ENCODE measurements at places on chromosomes 6 and 20.

DNA sequence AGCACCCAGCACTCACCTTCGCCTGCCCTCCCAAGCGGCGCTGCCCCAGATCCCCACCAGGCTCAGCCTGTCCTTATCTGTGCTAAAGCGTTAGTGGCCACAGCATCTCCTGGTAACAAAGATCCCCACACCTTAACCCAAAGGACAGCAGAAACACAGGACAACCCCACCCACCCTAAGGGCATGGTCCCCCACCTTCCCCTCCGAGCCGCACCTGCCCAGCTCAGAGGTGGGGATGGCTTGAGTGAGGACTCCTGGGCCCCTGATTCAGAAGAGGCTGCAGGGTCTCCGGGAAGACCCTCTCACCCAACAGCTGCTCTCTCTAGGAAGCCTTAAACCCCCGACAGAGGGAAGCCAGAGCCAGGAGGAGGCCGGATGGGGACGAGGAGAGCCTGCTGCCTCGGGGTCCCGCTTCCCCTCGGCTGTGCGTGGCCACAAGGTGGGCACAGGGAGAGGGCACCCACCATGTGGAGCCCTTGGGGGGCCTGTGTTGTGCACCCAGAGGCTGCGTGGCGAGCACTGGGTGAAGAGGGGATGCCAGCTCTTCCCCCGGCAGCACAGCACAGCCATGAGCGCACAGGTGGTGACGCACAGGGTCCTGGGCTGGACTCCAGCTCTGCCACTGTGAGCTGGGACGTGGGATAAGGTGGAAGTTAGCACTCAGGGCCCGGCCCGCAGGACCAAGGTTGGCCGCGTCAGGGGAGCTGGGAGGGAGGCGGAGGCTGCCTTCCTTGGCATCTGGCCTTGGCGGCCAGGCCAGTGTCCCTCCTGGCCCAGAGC lies 31.9 kb upstream of the MRGBP start:
- DNase-seq: no peak

- DNase-seq: no peak
These were observed 681 bp downstream of the DIDO1 start for GRCh38 chr20:62925420-62926228.

DNA sequence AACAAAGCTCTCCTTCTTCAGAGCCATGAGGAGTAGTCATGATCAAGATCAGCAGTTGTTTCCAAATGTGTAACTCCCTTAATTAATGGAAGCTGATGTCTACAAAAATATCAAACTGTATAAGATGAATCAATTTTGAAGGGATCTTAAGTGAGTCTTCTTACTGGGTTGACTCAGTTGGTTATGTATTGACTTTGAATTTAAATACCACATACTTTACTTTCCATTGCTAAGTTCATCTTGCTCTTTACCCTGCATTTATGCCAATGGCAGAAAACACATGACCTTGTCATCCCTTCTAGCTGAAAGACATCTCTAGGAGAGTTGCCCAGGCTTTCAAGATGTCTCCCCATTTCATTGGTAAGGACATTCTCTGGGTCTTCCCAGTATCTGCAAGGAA lies 123.2 kb upstream of the STMND1 start:
- no peak for DNase-seq

DNA sequence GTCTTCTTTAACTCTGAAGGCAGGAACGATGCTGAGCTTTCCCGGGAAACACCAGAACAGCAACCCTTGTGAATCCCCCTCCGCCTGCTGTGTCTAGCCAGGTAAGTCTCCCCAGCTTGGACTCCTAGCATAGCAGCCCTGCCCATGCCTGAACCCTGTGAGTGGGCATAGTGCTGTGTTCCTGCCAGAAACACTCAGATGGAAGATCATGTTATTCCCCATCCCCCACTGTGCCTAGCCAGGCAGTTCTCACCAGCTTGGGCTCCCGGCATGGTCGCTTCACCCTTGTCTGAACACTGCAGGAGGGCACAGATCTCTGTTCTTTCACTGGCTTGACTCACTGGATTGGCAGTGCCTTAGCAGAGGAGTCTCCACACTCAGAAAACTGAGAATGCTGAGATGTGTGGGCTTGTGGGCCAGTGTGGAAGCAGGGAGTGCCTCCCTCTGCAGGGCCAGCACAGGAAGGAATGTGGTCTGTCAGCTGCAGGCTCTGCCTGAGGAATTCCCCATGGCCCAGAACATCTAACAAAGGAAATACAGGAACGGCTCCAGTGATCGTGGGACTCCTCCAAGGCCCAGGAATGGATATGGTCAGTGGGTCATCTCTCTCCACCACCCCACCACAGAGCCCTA lies 440.1 kb upstream of the ADGRB3 start:
- no peak for DNase-seq

DNA sequence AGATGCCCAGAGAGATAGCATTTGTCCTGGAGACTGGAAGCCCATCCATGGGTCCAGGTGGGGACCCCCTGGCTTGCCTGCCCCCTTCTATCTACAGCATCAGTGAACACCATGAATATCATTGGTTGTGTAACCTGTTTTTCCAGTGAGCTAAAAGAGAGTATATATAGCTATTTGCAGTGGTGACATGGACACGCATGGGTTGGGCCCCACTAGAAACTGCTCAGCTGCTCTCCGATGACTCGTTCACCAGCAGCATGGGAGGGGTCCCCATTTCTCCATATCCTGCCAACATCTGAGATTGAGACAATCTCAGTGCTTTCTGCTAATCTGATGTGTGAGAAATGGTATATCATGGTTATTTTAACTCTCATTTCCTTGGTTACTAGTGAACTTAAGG lies 4.0 kb upstream of the ZC3H12D start:
- no peak for DNase-seq

DNA sequence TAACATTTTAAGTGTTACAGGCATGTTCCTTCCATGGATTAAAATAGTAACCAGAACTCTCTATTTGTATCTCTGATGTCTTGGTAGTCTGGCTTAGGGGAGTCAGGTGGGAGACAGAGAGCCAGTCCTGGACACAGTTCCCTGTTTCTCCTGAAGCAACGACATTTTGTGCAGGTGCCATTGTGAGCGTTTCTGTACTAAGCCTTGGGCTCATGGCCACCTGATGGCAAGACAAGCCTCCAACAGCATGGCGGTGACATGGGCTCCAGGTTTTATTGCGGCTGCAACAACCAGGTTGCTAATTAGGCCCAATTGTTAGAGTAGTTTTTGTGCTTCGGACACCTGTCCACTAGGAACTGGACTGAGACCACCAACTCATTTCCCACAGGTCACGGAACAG lies 105.3 kb downstream of the PRDM13 start:
- DNase-seq: no peak

- DNase-seq: no peak
These were observed 665.7 kb upstream of the GJE1 start for GRCh38 chr6:141467041-141467440.

- DNase-seq: no peak
These were observed 145.4 kb downstream of the FOXA2 start for GRCh38 chr20:22438926-22439325.

DNA sequence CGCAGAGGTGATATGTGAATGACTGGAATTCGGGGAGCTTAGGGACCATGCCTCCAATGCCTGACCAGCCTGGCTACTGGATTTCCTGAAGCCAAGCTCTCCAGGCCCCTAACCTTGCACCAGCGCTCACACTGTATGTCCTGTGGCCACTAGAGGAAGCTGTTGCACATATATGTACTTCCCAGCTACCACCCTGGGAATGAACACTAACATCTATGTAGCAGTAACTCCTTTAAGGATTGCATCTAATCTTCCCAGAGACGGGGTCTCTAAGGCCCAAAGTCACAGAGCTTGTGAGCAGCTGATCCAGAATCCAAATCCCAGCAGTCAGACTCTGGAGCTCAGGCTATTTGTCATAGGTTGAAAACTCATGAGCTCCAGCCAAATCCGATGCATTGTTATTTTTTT lies 20.4 kb upstream of the BPIFB1 start:
- no peak for DNase-seq

DNA sequence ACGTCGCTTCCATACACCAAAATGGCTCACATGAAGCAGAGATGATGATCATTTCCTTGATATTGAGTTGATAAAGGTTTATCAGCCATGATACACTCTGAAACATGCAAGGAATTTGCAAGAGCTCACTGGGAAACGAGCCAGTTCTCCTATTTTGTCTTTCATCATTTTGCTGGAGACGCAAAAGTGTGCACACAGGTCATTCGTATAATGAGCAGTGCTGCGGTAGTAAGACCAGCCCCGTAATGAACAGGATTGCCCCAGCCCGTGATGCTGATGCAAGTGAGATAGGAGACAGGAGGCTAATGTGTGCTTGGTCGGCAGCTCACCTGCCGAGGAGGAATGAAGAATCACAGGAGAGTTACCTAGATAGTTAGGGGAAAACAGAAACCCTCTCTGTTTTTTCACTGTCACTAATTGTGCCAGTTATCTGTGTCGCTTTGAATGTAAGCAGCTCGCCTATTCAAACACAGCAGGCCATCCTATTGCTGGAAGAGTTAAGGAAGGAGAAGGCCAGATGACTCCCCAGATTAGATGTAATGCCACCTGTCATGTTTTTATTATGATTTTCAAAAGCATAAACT lies 391.8 kb downstream of the SAMD5 start:
- DNase-seq: no peak

DNA sequence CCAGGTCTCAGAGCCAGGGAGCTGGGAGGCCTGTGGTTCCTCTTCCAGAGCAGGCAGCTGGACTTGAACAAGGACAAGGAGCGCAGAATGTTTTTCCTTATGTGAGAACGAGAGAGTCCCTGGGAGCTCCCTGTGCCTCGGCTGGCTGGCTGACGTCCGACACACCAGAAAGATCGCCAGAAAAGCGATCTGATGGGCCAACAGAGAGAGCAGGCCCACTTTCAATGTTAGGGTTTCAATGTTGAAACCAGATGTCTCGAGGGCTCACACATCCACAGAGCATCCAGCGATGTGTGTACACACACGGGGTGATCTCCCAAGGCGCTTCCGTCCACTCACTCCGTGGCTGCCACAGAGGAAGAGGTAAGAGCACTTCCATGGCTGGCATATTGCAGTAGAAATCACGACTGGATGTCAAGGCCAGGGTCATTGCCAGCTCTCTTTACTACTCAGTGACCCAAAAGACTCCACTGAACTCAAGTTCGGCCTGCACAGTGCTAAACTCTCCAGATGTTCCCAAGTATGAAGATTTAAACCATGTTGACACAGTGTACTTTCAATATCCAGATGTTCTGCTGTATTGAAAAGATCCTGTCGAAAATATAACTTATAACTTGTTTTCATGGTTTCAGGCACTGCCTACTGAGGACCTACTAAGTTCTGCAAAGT lies 70.8 kb upstream of the FOXC1 start:
- DNase-seq: no peak

GRCh38 chr20:12967932-12968331 lies 40.8 kb upstream of the SPTLC3 start:
- no peak for DNase-seq

- DNase-seq: no peak
These were observed 40.2 kb downstream of the PPP1R3G start for GRCh38 chr6:5125152-5126006.

DNA sequence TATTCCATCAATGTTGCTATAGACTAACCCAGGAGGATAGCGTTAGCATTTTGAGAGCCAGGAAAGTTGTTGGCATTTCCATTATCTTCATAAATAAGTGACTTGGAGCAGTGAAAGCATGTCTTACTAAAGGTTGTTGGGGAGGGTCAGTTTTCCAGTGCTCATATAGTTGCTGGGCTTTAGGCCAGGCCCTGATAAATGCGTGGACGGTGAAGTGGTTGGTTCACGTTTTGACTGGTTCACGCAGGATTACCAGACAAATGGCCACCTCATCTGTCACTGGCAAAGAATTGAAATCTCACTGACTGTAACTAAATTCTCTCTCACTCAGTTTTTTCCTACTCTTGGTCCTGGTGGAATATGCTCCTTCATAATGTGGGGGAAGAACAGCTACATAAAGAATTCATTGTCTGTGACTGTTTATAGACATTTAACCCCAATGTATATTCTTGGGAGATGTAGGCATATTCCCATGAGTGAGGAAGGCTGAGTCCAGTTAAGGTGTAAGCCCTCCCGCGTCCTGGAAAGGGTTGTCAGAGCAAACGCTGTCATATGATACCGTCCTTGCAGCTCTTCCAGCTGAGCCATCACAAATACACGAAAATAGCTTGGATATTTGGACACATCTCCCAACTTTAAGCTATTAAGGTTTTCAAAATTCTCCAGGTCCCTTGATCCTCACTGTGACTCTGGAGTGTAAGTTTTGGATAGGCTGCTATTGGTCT lies 27.8 kb downstream of the LRRC1 start:
- DNase-seq: no peak

- DNase-seq: no peak
These were observed 170.4 kb downstream of the HTR1B start for GRCh38 chr6:77292564-77293546.

- no peak for DNase-seq
These were observed 308.2 kb upstream of the THEMIS start for GRCh38 chr6:128208851-128209580.

DNA sequence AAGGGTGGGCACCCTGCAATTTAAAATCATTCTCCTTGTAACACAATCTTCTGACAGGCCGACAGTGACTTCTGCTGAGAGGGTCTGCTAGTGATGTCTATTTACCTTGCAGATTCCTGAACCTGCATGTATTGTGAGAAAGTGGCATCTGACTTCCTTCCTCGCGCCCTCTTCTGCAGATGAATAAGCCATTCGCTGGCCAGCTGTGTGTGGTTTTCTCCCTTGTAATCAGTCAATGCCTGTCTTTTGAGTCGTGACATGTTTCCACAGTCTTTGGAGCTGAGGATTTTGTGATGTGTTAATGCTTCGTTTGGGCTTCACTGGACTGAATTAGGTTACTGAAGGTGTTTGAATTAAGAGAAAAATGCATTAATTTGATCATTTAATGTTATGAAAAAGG lies 125.3 kb downstream of the GRM1 start:
- DNase-seq: no peak

GRCh38 chr6:1255636-1256365 lies 56.1 kb upstream of the FOXQ1 start:
- DNase-seq: no peak

DNA sequence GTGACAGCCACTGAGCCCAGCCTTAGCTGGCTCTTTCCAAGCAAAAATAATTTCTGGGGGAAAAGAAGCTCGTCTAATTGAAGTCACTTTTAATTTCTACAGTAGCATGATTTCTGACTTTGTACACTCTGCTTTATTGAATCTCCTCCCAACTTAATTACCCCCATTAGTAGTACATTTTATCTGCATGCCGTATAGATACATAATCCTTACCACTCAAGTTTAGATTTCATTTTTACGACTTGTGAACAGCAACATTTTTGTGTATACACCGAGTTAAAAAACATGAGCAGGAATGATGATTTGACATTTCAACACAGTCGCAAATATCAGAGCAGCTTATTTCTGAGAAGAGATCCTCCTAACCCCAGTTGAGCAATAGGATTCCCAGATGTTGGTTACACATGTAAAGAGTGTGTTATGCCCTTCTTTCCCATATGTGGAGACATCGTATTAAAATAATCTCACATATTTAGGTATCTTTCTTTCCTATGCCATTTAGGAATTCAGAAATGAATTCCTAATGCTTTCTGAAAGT lies 127.3 kb upstream of the MTHFD1L start:
- no peak for DNase-seq

DNA sequence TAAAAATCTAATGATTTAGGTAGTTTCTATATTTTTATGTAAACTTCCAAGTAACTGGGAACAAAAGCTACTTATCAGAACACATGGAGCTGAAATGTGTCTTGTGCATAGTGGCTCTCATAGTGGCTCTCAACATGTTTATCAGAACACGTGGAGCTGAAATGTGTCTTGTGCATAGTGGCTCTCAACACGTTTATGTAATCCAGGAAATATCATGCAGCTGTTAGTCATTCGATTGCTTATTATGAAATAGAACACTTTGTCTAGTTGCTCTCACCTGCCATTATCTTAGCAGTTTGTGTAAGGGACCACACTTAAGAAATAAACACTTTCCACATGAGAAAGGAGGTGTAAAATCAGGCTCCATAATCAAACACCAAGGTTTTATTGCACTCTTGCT lies 119.2 kb upstream of the ASCC3 start:
- DNase-seq: no peak
